ENCODE measurements at places on chromosomes 2 and 18.

GRCh38 chr18:58924473-58924872 lies 59.8 kb downstream of the ZNF532 start:
- no peak for DNase-seq

DNA sequence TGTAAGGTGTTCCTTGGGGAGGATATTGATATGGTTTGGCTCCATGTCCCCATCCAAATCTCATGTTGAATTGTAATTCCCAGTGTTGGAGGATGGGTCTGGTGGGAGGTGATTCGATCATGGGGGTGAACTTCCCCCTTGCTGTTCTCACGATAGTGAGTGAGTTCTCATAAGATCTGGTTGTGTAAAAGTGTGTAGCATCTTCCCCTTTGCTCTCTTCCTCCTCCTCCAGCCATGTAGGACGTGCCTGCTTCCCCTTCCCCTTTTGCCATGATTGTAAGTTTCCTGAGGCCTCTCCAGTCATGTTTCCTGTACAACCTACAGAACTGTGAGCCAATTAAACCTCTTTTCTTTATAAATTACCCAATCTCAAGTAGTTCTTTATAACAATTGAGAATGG lies 458.7 kb downstream of the LPIN1 start:
- no peak for DNase-seq

DNA sequence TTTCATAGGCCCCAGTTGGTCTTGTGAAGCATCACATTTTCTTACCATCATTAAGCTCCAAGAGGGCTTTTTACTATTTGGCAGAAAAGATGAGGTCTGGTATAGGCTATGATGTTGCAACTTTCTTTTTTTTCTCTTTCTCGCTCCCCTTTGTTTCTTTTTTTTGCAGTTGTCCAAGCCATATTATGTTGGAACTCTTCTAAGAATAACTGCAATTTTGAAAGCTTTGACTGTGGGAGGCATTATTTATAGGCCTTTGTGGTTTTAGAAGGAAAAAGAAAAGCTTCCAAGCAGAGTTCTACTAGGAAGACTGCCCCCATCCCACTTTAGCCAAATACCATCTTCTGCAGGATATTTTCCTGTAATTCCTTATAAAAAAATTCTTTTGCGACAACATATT lies 571.6 kb downstream of the ARHGAP15 start:
- DNase-seq: no peak

DNA sequence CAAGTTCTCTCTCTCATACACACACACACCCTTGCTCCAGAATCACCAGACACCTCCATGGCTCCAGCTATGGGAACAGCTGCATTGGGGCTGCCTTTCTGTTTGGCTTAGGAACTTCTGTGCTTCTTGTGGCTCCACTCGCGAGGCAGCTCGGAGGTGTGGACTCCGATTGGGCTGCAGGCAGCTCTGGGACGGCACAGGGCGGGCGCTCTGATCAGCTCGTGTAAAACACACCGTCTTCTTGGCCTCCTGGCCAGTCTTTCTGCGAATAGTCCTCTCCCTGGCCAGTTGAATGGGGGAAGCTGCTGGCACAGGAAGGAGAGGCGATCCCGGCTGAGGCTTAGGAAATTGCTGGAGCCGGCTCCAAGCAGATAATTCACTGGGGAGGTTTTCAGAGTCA lies 22.4 kb downstream of the FOSL2 start:
- DNase-seq: no peak

DNA sequence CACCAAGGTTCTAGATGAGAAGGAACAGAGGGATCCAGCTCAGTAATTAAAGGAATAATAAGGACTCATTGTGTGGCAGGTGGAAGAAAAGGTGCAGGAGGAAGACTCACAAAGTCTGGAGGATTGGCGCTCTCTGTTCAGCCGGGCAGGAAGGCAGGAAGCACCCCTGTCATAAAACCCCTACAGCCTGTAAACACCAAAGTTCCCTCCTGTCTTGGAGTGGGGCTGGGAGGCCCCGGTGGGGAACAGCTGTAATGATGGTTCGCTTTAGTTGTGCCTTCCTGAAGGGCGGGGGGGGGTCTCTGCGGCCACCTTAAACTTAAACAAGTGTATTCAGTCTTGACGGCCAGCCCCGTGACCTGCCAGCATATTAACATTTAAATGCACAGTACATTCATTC lies 84.3 kb downstream of the GBX2 start:
- no peak for DNase-seq

DNA sequence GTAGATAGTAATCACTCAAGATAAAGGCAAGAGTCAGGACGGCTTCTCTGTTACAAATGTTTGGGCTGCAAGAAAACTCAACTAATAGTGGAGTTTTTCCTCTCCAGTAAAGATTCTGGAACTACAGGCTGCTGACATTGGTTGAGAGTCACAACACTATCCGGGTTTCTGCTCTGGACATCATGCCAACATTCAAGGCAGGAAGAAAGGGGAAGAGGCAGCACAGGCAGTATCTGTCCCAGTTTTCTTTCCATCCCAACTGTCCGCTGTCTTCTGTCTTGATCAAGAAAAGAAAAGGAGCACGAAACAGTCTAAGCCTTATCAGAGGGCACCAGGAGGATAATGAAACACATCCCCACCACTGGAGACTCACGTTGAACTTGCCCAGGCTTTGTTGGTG lies 132.1 kb downstream of the MAIP1 start:
- DNase-seq: no peak

DNA sequence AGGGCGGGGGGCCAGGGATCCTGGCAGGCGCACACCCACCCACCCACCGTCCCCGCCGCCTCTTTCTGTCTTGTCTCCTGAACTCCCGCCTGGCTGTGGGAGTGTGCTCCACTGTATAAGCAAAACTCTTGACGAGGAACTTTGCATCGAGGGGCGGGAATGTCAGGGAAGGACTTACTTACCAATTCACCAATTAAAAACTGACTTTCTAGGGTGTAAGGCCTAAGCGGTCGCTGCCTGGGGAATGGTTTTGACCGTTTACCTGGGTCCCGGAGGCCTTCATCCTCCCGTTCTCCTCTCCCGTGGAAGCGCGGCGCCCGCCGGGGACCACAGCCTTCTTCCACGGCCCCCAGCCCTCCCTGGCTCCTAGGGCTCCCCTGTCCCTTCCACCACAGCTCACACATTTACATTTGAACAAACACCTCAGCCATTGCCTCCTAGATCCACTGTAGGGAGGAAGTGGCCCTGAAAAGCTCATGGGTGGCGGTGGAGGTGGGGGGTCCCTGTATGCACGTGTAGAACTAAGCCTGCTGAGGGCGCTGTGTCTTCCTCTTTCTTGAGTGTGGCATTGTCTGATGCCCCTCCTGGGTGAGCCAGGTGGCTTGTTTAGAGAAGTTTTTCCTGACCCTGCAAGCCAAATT lies 8.9 kb downstream of the ASIC4 start:
- DNase-seq: no peak

- DNase-seq: no peak
Measured at GRCh38 chr2:165872101-165872791, 78.2 kb upstream of the GALNT3 start.

GRCh38 chr2:9225806-9226205 lies 19.2 kb downstream of the ASAP2 start:
- no peak for DNase-seq

DNA sequence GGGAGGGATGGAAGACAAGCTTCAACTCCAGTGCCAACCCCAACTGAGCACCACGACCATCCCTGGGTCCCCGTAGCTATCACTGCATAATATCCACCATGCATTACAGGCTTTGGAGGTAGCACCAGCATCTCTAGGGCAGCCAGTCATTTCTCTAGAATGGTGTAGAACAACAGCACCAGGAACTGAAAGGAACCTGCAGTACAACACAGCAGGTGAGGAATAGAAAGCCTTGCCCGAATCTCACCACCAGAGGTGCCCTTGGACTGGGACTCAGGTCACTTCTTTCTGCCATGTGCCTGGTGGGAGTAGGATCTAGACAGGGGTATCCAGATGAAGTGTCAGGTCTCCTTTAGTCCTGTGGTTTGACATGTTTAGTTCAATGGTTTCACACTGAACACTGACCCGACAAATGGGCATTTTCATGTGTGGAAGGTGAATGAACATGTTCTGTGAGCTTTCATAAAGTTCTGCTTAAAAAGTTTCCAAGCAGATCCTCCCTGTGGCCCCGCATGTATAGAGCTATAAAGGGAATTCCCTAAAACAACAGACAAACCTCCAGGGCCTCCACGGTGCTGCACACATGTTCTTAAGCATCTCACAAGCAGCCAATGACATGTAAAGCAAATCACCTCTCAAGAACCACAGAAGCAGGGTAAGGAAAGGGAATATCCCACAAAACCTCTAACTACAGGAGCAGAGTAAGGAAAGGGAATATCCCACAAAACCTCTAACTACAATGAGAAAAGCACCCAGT lies 208.3 kb downstream of the AFF3 start:
- DNase-seq: no peak
